ENCODE measurements at places on chromosomes 6 and 20. TPM values are rescaled to one million over a fixed set of nuclear protein-coding genes. Genes with fewer than 3 reads are reported as not detected.
A peak's percentile ranks its signal among the peaks of the same experiment; 100 is the strongest.

DNA sequence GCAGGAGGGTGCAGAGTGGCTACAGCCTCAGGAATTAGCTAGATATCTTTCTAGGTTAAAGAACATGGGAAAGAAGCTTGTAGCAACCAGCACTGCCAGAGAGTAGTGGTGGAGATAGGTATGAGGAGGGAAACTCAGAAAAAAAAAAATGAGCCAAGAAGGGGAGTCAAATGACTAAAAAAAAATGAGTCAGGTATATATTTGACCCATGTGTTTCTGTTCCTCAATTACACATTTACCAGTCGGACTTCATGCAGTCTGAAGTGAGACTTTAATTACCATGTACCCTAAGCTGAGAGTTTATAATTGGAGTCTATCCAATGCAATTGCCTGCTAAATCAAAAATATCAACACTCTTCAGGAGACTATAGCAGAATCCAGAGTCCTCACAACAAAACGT is 964.6 kb downstream of the HACE1 start:
- H3K4me3 ChIP-seq: no peak overlapping the region
- no peaks in the 10 kb centered on the region for H3K36me3 ChIP-seq
- H3K27me3 ChIP-seq: no peaks in the 10 kb centered on the region
- no peak for DNase-seq

GRCh38 chr6:142833054-142833453 is 111.9 kb downstream of the HIVEP2 start:
- no peaks in the 10 kb centered on the region for H3K4me1 ChIP-seq
- H3K4me3 ChIP-seq: no peak overlapping the region
- peak; percentile 84 for DNase-seq

DNA sequence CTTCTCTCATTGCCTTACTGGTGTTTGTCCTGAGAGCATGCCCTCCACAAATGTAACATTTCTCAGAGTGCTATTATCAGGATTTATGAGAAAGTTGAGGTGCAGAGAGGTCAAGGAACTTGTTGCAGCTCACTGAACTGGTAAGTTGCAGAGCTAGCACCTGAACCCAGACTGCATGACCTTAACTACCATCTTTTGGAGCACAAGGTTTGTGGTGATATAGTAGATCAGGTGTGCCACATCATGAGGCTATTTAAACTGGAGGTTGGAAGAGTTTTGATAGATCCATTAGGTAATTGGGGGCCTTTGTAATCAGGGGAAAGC is 112.0 kb upstream of the CITED2 start:
- no peaks in the 10 kb centered on the region for H3K27me3 ChIP-seq
- no peak for DNase-seq
- no peaks in the 10 kb centered on the region for H3K36me3 ChIP-seq
- H3K4me3 ChIP-seq: no peak overlapping the region
- H3K27ac ChIP-seq: no peak overlapping the region

DNA sequence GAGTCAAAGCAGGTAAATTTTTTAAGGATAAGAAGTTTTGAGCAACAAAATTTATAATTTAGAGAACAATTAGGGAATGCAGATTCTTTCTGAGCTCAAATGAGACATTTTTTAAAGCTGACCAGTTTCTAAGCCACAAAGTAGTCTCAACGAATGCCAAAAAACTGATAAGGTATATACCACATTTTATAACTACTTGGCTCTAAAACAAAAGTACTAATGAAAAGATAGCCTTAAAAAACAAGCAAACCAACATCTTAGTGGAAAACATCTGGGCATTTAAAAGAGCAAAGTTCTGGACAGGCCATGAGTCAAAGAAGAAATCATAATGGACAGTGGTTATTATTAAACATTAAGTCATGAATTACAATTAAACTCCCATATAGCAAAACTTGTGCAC is 23.2 kb upstream of the RNF146 start:
- H3K4me3 ChIP-seq: no peak overlapping the region
- H3K27ac ChIP-seq: no peak overlapping the region
- no peak for DNase-seq
- peaks cover 7% of the 10 kb centered on the region for H3K27me3 ChIP-seq
- no peaks in the 10 kb centered on the region for H3K4me1 ChIP-seq

DNA sequence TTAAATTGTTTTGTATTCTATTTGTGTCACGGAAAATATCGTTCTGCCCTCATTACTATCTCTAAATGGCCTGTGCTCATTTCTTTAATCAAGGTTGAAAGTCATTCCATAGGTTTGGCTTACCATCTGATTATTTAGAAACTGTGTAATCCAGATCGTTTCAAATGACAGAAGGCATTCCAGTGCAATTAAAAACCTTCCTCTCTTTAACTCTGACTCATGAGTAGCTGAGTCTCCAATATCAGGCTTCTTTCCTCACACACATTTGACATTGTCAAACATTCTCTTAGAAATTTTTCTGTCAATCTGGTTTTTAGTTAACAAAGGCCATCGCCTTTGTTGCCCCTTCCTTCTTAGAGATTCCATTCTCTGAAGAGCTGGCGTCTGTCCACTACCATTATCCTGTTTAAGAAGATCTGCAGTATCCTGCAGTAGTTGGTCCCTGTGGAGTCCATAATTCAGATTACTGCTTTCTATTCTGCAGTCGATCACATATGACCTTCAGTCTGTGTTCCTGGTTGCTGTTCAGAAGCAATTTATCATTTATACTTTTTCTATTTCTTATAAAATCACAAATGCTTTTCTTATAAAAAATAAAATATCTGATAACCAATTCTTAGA is 3.9 kb upstream of the TRDN start:
- H3K27me3 ChIP-seq: no peaks in the 10 kb centered on the region
- DNase-seq: no peak
- H3K4me1 ChIP-seq: no peaks in the 10 kb centered on the region
- H3K27ac ChIP-seq: no peak overlapping the region

GRCh38 chr6:147867433-147868226 is 359.1 kb downstream of the SAMD5 start:
- no peaks in the 10 kb centered on the region for H3K27me3 ChIP-seq
- H3K27ac ChIP-seq: no peak overlapping the region
- H3K36me3 ChIP-seq: no peaks in the 10 kb centered on the region
- no peaks in the 10 kb centered on the region for H3K4me1 ChIP-seq
- no peak overlapping the region for H3K4me3 ChIP-seq

DNA sequence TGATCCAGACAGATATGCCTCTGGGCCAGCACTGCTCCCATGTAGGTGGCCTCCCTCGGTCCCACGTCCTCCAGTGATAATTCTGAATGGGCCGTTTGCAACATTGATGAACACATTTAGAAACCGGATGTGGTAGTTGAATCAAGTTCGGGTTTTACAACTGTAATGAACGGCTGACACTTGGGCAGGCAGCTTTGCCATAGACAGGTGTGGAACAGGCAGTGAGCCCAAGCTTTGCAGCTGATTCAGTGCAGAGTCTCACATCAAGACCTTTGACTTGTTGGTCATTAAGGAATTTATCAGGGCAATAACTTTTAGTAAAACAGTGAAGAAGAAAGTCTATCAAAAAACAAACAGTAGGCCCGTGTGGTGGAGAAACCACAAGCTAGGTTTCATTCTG is 466.6 kb upstream of the AGPAT4 start:
- H3K4me1 ChIP-seq: no peaks in the 10 kb centered on the region
- no peak overlapping the region for H3K27ac ChIP-seq
- no peak overlapping the region for H3K4me3 ChIP-seq
- H3K27me3 ChIP-seq: no peaks in the 10 kb centered on the region
- no peaks in the 10 kb centered on the region for H3K36me3 ChIP-seq
- DNase-seq: no peak

DNA sequence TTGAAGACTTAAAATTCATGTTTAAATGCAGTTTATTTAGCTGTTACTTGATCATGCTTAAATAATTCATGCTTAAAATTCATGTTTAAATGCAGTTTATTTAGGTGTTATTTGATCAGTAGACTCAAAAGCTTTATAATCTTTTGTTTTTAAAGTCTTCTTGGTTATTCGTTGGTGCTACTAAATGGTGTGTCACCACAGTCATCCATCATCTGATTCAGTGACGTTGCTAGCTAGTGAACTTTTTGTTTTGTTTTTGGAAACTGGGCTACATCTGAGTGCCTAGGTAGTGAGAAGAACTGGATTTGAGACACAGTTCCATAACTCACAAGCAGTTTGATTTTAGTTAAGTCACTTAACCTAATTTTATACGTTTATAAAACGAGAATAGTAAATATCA is 20.9 kb downstream of the SCAF8 start:
- no peak for DNase-seq
- H3K4me3 ChIP-seq: no peak overlapping the region
- no peaks in the 10 kb centered on the region for H3K36me3 ChIP-seq
- peaks cover 16% of the 10 kb centered on the region for H3K4me1 ChIP-seq

Gene TBX18
- 10.1 TPM for total RNA-seq

Gene SRMS
- total RNA-seq: not detected

Gene IL17A
- total RNA-seq: not detected
